Heart left ventricle (tissue), 16 donors: ENCODE measurements at places on chromosomes 16 and 17. TPM values are rescaled to one million over a fixed set of nuclear protein-coding genes. Genes with fewer than 3 reads are reported as not detected.
A peak's percentile ranks its signal among the peaks of the same experiment; 100 is the strongest.

Gene MGAT5B
- not detected for total RNA-seq

Gene TAC4
- not detected for total RNA-seq

Gene CNGB1
- not detected for total RNA-seq

Gene CYB5B
- total RNA-seq, result 77.9 TPM

Gene ARHGDIG
- 8.3 TPM for total RNA-seq

DNA sequence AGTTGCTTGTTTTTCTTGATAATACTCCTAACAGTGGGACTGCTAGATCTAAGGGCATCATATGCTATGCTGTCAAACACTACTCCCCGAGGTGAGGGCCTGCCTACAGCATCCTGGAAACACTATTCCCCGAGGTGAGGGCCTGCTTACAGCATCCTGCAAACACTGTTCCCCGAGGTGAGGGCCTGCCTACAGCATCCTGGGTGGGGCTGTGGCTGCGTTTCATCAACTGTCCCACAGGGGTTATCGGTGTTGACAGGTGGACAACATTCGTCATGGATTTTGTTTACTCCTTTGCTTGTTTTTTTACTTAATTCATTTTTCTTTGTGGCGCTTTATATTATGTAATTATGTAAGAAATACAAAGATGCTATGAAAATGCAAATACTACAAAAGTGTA lies 22.5 kb downstream of the NPRL3 start:
- H3K27me3 ChIP-seq, result no peaks in the 10 kb centered on the region
- no peak for DNase-seq
- no peak overlapping the region for H3K27ac ChIP-seq
- H3K4me3 ChIP-seq, result no peak overlapping the region
- peaks cover 6% of the 10 kb centered on the region for H3K4me1 ChIP-seq

- no peak overlapping the region for H3K4me3 ChIP-seq
- H3K36me3 ChIP-seq, result peaks cover 79% of the 10 kb centered on the region
- H3K4me1 ChIP-seq, result peaks cover 58% of the 10 kb centered on the region
- H3K27me3 ChIP-seq, result no peaks in the 10 kb centered on the region
- no peak for DNase-seq
- H3K27ac ChIP-seq, result peak overlapping the region; percentile 1
Observed at GRCh38 chr17:1010586-1010985, 13.7 kb downstream of the TIMM22 start.

DNA sequence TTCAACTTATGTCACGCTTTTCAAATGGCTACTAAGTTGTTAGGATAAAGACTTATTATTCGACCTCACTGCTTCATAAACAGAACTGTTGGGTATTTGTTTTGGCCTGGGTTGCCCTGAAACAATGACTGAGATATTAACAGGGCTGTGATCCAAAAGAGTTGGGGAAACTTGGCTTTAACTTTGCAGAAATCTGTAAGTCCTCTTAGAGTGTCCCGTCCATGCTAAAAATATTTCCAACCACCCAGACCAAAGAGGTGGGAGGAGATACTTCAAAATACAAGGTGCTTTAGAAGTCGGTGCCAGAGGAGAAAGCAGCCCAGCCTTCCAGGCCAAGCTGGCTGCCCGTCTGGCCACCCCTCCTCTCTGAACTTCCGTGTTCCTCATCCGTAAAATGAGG lies 16.1 kb upstream of the SPATA32 start:
- H3K27ac ChIP-seq, result peak overlapping the region; percentile 49
- H3K27me3 ChIP-seq, result no peaks in the 10 kb centered on the region
- peaks cover 42% of the 10 kb centered on the region for H3K36me3 ChIP-seq
- no peak overlapping the region for H3K4me3 ChIP-seq

DNA sequence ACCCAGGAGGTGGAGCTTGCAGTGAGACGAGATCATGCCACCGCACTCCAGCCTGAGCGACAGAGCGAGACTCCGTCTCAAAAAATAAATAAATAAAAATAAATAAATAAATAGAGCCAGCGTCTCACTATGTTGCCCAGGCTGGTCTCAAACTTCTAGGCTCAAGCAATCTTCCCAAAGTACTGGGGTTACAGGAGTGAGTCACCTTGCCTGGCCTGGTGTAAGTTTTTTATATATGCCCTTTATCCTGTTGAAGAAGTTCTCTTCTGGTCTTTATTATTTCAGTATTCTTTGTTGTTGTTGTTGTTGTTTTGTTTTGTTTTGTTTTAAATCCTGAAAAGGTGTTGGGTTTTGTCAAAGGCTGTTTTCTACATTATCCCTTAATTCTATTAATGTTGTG lies 30.1 kb upstream of the ABCC1 start:
- no peaks in the 10 kb centered on the region for H3K36me3 ChIP-seq
- H3K4me1 ChIP-seq, result no peaks in the 10 kb centered on the region
- DNase-seq, result no peak

- no peak for DNase-seq
- no peak overlapping the region for H3K4me3 ChIP-seq
- no peaks in the 10 kb centered on the region for H3K4me1 ChIP-seq
- H3K27me3 ChIP-seq, result no peaks in the 10 kb centered on the region
- H3K36me3 ChIP-seq, result no peaks in the 10 kb centered on the region
- no peak overlapping the region for H3K27ac ChIP-seq
Observed at GRCh38 chr16:86042393-86042792, 143.4 kb downstream of the IRF8 start.

GRCh38 chr16:31572821-31573220 lies 45.1 kb downstream of the AHSP start:
- no peaks in the 10 kb centered on the region for H3K36me3 ChIP-seq
- peaks cover 40% of the 10 kb centered on the region for H3K27me3 ChIP-seq
- no peak for DNase-seq
- peaks cover 3% of the 10 kb centered on the region for H3K4me1 ChIP-seq

- DNase-seq, result no peak
- H3K4me1 ChIP-seq, result peaks cover 10% of the 10 kb centered on the region
- H3K27me3 ChIP-seq, result no peaks in the 10 kb centered on the region
- H3K4me3 ChIP-seq, result no peak overlapping the region
- no peaks in the 10 kb centered on the region for H3K36me3 ChIP-seq
- H3K27ac ChIP-seq, result peak overlapping the region; percentile 72
Observed at GRCh38 chr17:17527534-17527933, 31.3 kb upstream of the RASD1 start.

DNA sequence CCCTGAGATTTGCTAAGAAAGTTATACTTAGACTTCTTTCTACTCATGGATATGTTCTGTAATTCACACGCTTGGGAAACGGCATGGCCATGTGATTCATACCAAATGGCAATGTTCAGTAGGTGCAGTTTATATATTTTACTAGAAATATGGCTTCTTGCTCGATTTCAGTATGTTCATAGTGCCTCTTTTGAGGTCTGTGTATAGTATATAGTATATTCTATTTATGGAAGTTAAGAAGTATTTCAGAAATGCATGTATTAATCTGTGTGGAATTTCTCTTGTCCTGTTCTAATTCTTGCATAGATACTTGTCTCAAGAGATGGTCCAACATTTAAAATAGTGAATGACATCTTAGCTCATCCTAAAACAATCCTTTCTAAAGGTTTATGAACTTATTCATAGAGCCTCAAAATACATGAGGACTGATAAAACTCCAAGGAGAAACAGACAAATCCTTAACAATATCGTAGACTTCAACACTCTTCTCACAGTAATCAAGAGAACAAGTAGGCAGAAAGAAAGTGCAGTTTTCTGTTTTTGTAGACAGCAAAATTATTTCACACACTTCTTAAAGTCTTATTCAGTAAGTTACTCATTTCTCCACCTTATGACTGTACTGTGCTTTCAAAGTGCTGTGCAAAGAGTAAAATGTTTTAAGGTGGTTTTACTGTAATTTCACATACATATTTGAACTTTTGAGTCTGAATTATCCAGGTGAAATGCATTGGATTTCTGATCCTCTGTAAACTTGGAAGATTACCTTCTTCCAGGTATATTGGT lies 11.1 kb downstream of the BPTF start:
- H3K4me3 ChIP-seq, result no peak overlapping the region
- no peak for DNase-seq
- H3K27ac ChIP-seq, result no peak overlapping the region
- no peaks in the 10 kb centered on the region for H3K27me3 ChIP-seq

GRCh38 chr17:52982331-52982730 lies 823.8 kb upstream of the CA10 start:
- no peaks in the 10 kb centered on the region for H3K36me3 ChIP-seq
- no peak overlapping the region for H3K4me3 ChIP-seq
- H3K27ac ChIP-seq, result no peak overlapping the region
- no peaks in the 10 kb centered on the region for H3K4me1 ChIP-seq
- no peaks in the 10 kb centered on the region for H3K27me3 ChIP-seq

- H3K4me3 ChIP-seq, result no peak overlapping the region
- H3K36me3 ChIP-seq, result peaks cover 17% of the 10 kb centered on the region
- peaks cover 72% of the 10 kb centered on the region for H3K4me1 ChIP-seq
- no peak for DNase-seq
- peak overlapping the region; percentile 87 for H3K27ac ChIP-seq
Observed at GRCh38 chr16:67860589-67861398, 12.1 kb upstream of the EDC4 start.

DNA sequence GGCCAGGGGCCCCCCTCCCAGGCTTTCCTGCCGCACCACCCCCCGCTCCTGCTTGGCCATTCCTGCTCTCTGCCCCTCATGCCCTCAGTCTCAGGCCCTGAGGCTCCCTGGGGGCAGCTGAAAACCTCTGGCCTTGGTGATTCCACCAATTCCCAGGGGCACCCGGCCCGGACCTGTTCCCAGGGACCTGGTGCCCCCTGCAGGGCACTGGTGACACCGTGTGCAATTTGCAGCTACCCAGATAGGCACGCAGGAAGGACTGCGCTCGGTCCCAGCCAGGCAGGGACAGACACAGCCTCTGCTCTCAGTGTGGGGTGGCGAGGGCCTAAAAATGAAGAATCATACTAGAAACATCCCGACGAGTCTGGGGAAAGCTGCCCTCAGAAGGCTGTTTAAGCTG lies 13.4 kb downstream of the WFDC1 start:
- peaks cover 10% of the 10 kb centered on the region for H3K27me3 ChIP-seq
- H3K4me1 ChIP-seq, result peaks cover 7% of the 10 kb centered on the region
- no peaks in the 10 kb centered on the region for H3K36me3 ChIP-seq
- no peak overlapping the region for H3K27ac ChIP-seq
- peak; percentile 62 for DNase-seq

GRCh38 chr17:15349119-15349518 lies 7.7 kb upstream of the TEKT3 start:
- H3K4me1 ChIP-seq, result no peaks in the 10 kb centered on the region
- no peaks in the 10 kb centered on the region for H3K36me3 ChIP-seq
- no peak overlapping the region for H3K4me3 ChIP-seq
- no peak overlapping the region for H3K27ac ChIP-seq
- H3K27me3 ChIP-seq, result peaks cover 6% of the 10 kb centered on the region
- DNase-seq, result no peak

- H3K27me3 ChIP-seq, result no peaks in the 10 kb centered on the region
- no peaks in the 10 kb centered on the region for H3K36me3 ChIP-seq
- H3K4me3 ChIP-seq, result no peak overlapping the region
- peak overlapping the region; percentile 95 for H3K27ac ChIP-seq
Observed at GRCh38 chr17:78783711-78784324, 1.7 kb upstream of the CYTH1 start.

DNA sequence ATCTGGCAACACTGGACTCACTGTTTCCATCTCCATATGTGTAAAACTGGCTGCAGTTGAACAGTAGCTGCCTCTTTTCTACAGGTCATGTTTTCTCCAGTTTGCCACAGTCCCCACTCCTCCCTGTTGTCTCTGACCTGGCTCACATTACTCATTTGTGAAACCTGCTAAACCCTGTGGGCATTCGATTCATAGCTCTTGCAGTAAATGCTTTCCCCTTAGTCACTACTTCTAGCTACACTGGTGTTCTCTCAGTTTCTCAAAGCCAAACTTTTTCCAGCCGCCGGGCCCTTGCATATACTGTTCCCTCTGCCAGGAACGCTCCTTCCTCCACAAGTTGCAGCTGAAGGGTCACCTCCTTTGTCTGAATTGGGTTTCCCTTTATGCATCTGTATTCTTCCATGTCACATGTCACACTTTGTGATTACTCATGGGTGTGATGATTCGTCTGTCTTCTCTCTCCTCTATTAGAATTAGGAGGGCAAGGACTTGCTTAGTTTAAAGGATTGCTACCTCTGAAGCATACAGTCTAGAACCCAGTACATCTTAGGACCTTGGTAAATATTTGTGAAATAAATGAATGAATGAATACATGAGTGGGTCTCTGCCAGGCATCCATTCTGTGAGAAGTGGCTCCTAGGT lies 15.0 kb upstream of the MT4 start:
- no peak overlapping the region for H3K27ac ChIP-seq
- no peaks in the 10 kb centered on the region for H3K27me3 ChIP-seq
- no peak for DNase-seq

- H3K36me3 ChIP-seq, result no peaks in the 10 kb centered on the region
- H3K4me1 ChIP-seq, result peaks cover 15% of the 10 kb centered on the region
- DNase-seq, result peak; percentile 56
- H3K27me3 ChIP-seq, result peaks cover 15% of the 10 kb centered on the region
- H3K4me3 ChIP-seq, result peak within 1 kb of the TSS; percentile 8
Observed at GRCh38 chr16:56667581-56668571, at the start of gene MT1G. MT1G (minus strand) TSS chr16:56668065; CDS start chr16:56667993, 72 bp downstream.

- H3K4me1 ChIP-seq, result no peaks in the 10 kb centered on the region
- no peak overlapping the region for H3K4me3 ChIP-seq
- no peak overlapping the region for H3K27ac ChIP-seq
- no peak for DNase-seq
Observed at GRCh38 chr16:17775061-17775460, 304.3 kb upstream of the XYLT1 start.

- H3K4me3 ChIP-seq, result no peak overlapping the region
- H3K4me1 ChIP-seq, result peaks cover 93% of the 10 kb centered on the region
- H3K27me3 ChIP-seq, result no peaks in the 10 kb centered on the region
Observed at GRCh38 chr16:75254359-75254837, 3.0 kb upstream of the BCAR1 start.

DNA sequence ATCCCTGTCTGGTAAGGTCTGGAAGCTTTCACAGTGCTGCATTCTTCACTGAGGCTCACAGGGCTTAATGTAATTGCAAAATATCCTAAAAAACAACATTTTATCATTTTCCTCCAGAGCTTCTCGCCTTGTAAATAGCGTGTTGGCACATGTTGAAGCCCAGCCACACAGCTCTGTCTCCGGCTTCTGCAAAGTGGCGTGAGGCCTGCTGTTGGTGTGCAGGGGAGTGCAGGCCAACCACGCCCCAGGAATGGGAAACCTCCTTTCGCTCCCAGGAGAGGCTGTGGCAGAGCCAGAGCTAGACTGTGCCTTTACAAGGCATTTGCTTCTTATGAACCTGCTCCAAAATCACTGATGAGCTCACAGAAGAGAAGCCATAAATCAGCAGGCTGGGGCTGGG lies 248.2 kb upstream of the MAF start:
- H3K36me3 ChIP-seq, result no peaks in the 10 kb centered on the region
- no peak for DNase-seq
- H3K27me3 ChIP-seq, result no peaks in the 10 kb centered on the region
- H3K27ac ChIP-seq, result no peak overlapping the region
- H3K4me1 ChIP-seq, result no peaks in the 10 kb centered on the region

DNA sequence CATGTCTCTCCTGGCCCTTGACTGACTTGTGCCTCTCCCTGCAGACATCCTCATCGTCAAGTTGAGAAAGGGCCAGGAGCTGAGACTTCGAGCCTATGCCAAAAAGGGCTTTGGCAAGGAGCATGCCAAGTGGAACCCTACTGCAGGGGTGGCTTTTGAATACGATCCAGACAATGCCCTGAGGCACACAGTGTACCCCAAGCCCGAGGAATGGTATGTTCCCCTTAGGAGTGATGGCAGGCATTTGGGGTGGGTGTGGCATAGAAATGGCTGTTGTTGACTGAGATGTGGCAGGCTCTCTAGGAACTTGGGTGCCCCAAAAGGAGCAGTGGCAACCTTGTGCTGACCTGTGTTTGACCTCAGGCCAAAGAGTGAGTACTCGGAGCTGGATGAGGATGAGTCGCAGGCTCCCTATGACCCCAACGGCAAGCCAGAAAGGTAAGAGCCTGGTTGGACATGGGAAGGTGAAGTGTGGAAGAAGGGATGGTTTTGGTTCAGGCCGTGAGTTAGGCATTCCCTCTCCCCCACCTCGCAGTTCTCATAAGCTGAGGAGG lies 7.5 kb downstream of the POLR2C start:
- H3K4me1 ChIP-seq, result peaks cover 2% of the 10 kb centered on the region
- no peaks in the 10 kb centered on the region for H3K27me3 ChIP-seq
- no peak overlapping the region for H3K27ac ChIP-seq
- H3K4me3 ChIP-seq, result no peak overlapping the region
- DNase-seq, result no peak
- H3K36me3 ChIP-seq, result no peaks in the 10 kb centered on the region
